ENCODE measurements at places on chromosomes 11 and 22. TPM values are rescaled to one million over a fixed set of nuclear protein-coding genes. Genes with fewer than 3 reads are reported as not detected.

Gene KCNQ1OT1
- 0.89 TPM for total RNA-seq

Gene PAMR1
- total RNA-seq: not detected

Gene LGR4
- 3.3 TPM for total RNA-seq

Gene SLC36A4
- 28.2 TPM for total RNA-seq

Gene SLC5A12
- not detected for total RNA-seq

Gene PNPLA5
- total RNA-seq: not detected

Gene BCO2
- total RNA-seq: 1.7 TPM
